ENCODE measurements at places on chromosomes 12 and 14.

GRCh38 chr12:981961-982360, 9.1 kb upstream of the ERC1 start:
- DNase-seq = no peak

DNA sequence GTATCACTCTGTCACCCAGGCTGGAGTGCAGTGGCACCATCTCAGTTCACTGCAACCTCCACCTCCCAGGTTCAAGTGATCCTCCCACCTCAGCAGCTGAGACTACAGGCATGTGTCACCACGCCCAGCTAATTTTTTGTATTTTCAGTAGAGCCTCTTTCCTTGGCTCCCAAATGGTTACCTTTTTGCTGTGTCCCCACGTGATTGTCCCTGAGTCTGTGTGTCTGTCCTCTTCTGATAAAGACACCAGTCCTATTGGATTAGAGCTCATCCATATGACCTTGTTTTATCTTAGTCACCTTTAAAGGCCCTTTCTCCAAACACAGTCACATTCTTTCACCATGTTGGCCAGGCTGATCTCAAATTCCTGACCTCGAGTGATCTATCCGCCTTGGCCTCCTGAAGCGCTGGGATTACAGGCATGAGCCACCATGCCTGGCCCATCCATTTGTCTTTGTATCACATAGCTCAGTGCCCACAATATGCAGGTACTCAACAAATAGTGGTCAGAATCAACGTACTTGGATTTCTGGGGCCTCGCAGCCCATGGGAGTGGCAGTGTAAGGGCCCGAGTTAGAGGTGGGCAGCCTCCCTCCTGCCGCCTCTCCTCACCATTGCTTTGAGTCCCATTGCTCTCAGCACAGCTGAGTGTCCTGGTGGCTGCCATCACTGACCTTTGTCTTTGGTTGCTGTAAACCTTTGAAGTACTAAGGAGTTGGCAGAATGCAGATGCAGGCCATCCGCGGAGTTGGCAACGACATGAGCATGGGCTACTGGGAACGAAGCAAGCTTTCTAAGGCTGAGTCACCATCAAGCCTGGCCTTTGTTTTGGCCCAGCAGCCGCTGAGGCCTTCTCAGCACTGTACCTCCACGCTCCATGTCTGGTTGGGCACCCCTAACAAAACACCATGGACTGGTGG, 9.3 kb downstream of the TPCN1 start:
- DNase-seq = peak; percentile 63

DNA sequence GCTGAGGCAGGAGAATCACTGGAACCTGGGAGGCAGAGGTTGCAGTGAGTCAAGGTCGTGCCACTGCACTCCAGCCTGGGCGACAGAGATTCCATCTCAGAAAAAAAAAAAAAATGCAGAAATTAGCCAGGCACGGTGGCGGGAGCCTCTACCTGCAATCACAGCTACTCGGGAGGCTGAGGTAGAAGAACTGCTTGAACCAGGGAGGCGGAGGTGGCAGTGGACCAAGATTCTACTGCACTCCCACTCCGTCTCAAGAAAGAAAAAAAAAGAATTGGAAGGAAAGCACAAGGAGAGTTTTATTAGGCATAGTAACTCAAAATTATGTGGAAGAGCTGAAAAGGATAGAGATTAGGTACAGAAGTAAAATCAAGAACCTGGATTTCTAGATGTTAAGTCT, 20.8 kb upstream of the AMHR2 start:
- DNase-seq = no peak

DNA sequence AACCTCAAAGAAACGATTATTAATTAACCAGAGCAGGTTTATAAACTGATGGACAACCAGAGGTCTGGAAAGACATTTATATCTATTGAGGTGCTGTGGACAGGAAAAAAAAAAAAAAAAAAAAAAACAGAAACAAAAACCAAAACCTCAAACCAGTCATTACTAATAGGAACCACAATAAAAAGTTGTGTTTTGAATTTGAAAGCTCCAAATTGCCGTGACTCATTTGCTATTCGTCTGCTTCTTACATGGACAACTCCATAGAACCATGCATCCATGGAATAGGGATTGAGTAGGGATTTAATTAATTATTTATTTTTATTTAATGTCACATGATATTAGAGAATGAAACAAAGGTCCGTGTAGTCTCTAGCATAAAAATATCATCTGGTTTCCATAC, 134.1 kb upstream of the SSTR1 start:
- no peak for DNase-seq

DNA sequence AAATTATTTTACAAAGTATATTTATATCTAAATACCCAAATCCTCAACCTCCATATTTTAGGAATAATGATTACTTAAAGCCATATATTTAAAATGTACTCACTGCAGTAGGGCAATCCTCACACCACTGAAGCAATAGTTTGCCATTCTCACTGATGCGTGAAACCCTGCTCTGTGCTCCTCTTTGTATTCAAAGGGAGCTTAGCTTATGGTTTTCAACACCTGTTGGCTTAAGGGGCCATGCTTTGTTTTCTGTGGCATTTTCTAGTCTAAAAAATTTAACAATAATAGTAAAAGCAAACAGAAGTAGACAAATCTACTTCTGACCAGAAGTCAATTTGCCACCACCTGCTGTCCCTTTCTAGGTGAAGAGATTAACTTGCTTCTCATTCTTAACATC, 294.6 kb downstream of the FLRT2 start:
- DNase-seq = no peak

GRCh38 chr14:34548472-34548981, 9.0 kb upstream of the EAPP start:
- DNase-seq = no peak

DNA sequence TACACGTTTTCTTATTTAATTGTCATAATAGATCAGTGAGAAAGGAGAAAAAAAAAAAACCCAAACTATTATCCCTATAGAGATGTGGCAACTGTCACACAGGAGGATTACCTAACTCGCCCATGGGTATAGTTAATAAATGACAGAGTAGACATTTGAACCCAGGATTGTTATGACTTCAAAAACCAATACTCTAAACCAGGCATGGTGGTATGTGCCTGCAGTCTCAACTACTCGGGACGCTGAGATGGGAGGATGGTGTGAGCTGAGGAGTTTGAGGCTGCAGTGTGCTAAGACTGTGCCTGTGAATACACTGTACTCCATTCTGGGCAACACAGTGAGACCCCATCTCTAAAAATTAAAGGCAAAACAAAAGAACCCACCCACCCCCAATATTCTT, 114.5 kb downstream of the DENND5B start:
- no peak for DNase-seq

DNA sequence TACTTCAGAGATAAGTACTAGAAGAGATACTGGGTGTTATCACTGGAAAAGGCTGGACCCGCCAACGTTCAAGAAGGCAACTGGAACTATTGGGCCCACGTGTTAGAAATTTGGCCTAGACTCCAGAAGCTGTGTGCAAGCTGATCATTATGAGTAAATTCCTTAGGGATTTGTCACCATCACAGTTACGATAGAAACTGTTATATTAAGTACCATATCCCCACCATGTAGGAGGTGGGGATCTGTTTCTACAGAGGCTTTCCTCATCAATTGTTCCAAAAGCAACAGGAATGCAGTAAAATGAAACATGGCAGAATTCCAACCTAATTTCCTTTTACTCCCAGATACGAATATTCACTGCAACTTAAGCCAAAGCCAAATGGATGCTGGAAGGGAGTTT, 170.7 kb downstream of the NOVA1 start:
- peak; percentile 11 for DNase-seq

DNA sequence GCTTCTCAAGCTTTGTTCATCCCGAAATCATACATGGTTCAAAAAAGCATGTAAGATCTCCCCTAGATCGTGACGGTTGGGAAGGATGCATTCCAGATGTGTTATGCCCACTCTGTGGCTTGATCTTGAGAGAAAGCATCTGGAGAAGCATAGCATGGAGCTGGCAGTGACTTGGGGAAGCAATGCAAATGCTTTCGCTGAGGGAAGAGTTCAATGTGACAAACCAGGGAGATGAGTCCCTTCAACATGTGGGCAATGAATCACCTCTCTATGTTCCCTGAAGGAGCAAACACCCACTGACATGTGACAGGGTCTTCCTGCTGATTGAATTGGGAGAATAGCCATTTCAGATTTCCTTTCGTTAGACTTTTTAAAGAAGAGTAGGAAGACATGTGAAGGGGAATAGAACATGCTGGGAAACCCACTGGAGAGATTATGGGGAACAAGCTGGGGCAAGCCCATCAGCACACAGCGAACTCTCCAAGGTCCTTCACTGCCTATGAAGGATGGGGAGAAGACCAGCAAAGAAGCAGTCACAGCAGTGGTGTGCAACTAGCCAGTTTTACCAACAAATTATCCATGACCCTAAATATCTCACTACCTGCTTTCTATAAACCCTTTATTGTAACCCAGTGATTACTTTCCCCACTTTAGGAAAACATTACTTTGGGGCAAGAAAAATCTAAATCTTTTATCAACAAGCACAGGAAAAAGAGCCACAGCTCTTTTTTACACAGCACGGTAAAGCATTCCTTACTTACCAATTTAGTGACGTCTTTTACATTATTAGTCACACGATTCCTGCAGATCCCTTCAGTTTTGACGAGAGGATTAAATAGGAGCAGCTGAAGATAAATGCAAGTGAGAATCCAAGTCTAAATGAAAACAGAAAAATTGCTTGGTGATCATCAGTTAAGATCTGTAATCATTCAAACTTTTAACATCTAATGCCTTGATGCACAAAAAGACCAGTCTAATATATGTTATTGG, 35.0 kb downstream of the KITLG start:
- no peak for DNase-seq

DNA sequence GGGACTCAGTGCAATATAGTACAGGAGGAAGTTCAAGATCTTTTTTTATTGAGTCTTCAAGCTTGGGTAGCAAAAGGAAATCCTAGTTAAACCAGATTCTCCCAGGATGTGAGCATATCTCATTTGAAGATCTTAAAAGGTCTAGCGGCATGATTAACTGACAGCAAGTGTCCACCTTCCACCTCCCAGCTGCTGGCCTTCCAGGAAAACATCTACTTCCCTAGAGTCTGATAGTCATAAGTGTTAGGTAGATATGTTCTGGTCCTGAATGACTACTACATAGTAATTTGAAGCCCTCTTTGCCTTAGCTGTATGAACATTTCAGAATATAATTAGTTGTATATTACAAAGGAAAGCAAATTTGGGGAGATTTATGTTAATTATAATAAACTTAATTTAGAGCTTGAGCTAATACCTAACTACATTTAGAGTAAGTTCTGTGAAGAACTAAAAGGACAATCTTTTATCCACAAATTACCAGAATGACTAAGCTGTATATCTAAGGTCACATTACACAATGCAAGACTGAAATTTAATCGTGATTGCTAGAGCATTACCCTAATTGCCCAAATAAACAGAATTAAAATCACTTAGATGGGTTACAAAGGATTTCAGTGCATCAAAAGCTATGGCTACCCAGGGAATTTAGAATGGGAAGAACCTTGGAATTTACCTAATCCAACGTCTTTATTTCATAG, 9.9 kb downstream of the LGR5 start:
- DNase-seq = no peak

- DNase-seq = no peak
These were observed 155.3 kb upstream of the ATP2B1 start for GRCh38 chr12:89863968-89864367.

GRCh38 chr12:68236421-68237059, 10.9 kb upstream of the IL26 start:
- no peak for DNase-seq

DNA sequence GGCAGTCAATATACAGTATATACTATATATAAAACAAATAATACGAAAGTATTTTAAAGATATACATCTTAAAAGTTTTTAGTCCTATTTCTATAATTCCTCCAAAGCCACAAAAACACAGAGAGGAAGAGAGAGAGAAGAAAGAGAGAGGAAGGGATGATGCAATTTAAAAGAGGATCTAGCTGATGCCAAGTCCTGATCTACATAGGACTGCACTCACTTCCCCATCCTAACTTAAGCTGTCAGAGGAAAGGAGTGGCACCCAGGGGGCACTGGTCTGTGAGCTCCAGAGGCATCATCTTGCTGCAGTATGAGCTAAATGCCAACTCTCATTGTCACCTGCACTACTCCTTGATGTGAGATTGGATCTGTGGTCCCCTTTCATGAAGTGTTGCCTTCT, 95.8 kb downstream of the C12orf42 start:
- no peak for DNase-seq

DNA sequence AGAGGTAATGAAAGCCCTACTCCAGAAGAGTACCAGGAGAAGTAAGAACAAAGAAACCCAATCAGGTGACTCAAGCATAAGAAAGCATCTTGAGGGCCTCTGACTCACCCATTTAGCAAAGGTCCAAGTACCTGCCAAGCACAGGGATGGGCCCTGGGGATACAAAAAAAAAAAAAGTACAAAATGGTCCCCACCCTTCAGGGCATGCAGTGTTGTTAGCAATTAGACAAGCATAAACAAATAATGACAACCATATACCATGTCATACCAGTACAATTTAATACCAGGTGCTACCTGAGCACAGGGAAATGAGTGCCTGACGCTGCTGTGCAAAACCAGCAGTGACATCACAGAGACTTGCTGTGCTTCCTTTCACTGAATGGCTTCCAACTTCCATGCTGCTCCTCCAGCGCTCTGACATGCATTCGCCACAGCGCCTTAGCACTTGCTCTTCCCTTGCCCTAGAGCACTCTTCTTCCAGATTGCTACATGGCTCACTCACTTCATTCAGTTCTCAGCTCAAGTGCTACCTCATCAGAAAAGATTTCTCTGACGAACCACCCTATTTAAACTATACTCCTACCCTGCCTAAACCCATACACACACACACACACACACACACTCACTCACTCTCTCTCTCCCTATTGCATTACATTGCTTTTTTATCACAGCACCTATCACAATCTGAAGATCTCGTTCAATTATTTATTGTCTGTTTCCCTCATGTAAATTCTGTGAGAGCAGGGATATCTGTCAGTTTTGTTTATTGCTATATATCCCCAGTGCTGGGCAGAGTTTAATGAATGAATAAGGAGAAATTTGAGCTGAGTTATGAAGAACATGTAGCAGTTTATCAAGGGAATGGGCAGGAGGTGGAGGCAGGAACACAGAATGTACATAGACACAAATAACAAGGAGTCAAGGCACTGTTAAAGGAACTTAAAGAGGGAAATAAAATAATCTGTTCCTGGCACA, 12.9 kb upstream of the EPS8 start:
- DNase-seq = no peak

DNA sequence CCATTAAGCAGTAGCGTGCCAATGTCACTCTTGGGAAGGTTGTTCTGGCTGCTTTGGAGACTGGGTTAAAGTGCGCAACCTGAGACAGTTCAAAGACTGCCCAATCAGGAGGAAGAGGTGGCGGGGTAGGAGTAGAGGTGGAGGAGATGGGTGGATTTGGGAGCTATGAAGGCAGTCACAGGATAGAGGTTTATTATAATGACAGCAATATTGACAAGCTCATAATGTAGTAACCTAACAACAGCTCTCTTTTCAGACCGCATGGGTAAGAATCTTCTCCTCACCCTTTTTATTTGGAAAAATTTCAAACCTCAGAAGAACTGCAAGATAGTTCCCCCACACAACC, 5.3 kb upstream of the PSMD9 start:
- DNase-seq = no peak

Data from iris pigment epithelial cell (primary cell).